ENCODE measurements at places on chromosomes 1 and 21.

GRCh38 chr1:52237430-52237829, 95.5 kb downstream of the ZFYVE9 start:
- DNase-seq, result no peak

DNA sequence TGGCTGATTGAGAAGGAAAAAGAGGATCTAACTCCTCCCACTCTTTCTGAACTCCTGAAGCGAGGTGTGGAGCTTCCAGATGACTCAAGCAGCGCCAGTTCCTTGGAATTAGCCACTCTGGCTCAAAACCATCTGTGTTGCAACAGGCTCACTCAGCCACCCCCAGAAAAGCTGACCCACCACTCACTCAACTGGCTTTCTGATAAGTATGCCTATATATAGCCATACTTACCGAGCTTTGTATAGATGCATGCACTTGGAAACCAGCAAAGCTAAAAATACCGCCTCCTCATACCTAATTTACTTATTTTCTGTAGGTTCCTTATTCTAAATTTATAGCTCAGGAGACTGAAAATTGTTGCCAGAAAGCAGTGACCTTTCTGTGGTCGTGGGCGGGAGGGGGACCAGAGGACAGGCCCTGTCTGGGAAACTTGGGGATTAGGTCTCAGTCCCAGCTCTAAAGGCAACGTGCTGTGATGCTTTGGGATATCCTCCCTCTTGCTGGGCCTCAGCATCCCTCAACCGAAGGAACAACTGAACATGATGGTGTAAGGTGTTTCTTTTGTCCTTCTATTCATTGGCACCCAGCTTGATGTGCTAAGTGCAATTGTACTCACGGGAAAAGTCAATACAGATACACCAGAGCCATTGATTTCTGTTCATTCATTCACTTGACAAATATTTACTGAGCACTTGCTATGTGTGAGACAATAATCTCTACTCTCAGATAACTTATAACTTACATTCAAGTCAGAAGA, 65.7 kb downstream of the NENF start:
- no peak for DNase-seq

DNA sequence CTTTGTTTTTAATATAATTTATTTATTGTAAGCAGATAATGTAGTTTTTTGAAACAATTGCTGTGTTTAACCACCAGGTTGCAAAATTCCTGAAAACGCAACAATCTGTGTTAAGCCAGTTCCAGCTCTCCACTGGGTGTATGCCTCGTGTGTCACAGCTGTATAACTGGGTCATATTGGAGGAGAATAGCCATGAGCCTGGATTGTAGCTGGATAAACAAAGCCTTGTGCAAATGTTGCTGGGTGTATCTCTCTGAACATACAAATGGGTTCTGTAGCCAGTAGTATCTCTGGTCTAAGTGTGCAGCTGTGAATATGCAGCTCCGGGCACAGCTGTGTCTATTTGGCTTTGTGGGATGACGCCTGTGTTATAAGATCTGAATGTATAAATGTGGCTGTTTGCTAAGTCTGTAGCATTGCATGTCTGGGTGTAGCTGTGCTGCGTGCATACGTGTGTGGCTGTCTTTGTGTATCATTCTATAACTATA, 2.8 kb downstream of the TCEA3 start:
- no peak for DNase-seq

DNA sequence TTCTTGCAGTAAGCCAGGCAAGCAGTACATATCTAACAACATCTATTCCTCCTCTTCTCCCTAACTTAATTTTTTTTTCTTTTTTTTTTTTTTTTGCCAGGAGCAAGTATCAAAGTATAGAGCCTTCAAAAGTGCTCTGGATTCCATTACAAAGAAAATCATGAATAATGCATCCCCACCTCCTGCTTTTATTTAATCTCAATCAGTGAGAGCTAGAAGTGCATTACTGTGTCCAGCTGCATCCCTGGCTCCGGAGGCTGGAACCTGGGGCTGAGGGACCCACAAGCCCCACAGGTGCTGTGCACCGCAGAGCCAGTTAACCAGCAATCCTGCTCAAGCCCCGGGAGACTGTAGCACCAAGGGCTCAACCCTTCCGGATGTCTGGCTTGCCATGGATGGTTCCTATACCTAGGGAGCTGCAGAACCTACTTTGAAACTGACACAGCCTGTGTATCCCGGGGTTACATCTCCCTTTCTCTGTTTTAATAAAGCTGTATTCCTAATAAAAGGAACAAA, 455.9 kb upstream of the RUNX1 start:
- DNase-seq, result no peak

DNA sequence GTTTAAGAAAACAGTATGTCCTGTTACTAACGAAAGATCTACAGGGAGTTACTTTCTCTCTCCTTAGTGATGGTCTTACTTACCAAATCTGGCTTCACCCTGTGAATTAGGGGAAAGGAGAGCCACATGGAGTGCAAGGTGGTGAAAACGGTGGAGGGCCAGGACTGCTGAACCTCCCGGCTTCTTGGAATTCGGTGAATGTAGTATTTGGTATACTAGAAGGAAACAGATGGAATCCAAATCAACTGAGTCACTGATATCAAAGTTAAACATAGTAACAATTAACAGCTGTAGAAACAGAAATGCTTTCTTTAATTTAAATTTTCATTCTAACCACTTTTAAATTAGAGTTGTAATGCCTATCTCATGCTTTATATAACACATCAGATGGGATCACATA, 45.7 kb downstream of the ALG14 start:
- no peak for DNase-seq

GRCh38 chr1:9714257-9714718, 62.8 kb downstream of the PIK3CD start:
- DNase-seq, result no peak

GRCh38 chr1:147539122-147539575, 2.2 kb upstream of the BCL9 start:
- DNase-seq, result no peak

- no peak for DNase-seq
Observed at GRCh38 chr1:232452117-232452516, 177.8 kb downstream of the SIPA1L2 start.

DNA sequence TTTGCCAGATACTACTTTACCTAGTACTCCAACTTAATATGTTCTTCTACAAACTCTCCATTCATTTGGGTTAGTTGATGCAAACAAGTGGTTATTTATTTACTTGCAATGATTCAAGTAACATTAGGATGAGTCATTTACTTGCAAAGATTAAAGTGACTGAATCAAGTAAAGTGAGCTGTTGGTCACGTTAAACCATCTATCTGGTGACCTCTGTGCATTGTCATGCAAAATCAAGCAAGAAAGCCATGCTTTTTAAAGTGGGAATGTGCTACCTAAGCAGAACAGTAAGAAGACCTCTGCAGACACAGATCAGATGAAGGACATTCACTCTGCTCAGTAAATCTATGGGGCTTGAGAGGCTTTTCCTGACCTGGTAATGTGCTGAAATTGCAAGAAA, 254.7 kb downstream of the LRRIQ3 start:
- DNase-seq, result no peak

DNA sequence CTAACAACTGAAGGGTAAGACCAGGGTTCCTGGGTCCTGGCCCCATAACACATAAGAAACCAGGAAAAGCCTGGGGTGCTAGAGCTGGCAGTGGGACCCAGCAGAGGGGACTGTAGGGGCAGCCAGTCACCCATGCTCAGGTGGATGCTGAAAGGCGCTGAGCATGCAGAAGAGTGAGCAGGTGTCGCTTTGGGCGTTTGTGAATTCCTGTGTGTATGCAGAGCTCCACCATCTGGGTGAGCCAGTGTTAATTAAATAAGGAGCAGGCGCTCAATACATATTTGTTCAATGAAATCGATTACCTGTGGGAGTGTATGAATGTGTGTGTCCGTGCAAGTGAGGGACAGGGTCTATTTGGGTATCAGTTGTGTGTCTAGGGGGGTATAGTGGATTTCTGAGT, 499 bp downstream of the C1QA start:
- no peak for DNase-seq

DNA sequence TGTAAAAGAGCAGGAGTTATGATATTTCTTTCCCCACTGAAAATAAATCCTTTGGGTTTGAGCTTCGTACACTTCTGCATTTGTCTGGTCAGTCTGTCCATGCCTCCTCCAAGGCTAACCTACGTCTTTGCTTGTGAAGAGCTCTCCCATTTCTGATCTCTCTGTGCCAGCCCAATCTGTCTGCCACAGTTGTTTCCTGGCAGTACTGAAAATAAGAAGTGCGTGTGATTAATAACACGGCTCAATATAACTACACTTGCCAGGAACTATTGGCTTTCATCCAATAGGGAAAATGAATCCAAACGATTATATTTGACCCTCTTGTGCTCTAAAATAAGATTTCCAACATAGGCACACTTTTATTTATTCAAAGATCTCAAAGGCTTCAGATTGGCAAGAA, 19.2 kb upstream of the COL24A1 start:
- DNase-seq, result no peak

GRCh38 chr1:86447198-86447790, 21.4 kb upstream of the CLCA1 start:
- DNase-seq, result no peak

DNA sequence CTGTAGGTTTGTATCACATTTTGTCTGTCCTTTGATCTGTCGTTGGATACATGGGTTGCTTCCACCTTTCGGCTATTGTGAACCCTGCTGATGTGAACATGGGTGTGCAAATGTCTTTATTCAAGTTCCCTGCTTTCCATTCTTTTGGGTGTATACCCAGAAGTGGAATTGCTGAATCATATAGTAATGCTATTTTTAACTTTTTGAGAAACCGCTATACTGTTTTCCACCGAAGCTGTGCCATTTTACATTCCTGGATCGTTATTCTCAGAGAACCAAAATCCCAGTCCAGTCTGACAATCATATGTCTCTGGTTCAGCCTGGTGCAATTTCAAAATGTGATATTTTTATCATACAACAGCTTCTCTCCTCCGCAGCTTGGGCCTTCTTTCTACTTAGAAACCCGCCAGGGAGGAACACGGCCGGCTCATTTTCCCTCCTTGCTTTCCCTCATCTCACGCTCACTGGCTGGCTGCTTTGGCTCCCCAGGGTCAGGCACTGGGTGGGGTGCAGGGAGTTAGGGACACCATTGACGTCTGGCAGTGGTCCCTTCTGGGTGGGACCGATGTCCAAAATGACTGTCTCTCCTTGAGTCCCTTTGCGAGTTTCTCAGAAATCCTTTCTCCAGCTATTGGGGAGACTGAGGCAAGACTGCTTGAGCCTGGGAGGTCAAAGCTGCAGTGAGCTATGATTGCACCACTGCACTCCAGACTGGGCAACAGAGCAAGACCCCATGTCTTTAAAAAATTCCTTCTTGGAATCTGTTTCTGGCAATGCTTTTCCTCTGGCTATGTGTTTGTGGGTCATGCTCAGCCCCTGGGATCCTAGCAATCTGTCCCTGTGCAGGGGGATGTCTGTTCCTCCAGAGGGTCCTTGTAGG, 73.5 kb upstream of the AKT3 start:
- no peak for DNase-seq

DNA sequence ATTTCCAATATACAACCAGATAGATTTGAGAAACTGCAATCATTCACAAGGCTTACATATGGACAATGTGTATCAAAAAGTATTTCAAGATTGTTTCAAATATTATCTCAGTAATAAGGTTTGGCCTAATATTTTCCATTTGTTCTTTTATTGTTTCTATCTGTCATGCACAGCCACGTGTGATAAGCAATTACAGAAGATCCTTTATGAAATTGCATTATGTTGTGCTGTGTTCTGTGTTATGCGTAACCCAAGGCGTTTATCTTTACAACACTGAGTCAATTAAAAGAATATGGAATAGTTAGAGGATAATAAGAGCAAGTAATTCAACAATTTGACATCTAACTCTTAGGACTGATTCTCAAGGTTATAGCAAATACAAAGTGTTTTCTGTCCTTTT, 1009.3 kb upstream of the PRMT6 start:
- no peak for DNase-seq

DNA sequence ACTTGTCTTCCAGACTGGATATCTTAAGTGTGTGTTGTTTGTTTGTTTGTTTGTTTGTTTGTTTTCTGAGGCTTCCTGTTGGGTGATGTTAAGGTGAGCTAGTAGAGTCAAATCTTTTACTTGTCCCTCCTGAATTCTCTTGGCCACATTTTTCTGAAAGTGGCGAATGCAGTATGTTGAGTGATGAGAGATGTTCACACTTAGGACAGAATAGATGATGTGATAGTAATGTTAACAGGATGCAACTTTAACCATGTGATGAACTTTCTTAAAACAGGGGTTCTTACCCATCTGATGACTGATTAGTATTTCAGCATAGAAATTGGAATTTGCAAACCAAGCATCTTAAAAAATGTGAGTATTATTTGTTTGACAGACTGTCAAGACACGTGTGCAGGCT, 40.2 kb downstream of the LMO4 start:
- DNase-seq, result no peak

- no peak for DNase-seq
Observed at GRCh38 chr1:77218477-77219165, 609 bp downstream of the PIGK start.

- no peak for DNase-seq
Observed at GRCh38 chr1:182444497-182444896, 5.4 kb upstream of the RGSL1 start.

DNA sequence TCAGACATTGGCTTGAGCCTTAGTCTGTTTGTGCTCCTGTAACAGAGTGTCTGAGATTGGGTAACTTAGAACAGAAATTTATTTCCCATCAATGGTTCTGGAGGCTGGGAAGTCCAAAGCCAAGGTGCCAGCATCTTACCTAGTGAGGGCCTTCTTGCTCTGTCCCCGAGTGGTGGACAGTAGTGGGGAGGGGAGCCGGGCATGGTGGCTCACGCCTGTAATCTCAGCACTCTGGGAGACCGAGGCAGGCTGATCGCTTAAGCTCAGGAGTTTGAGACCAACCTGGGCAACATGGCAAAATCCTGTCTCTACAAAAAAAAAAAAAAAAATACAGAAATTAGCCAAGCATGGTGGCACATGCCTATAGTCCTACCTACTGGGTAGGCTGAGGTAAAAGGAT, 336.5 kb upstream of the VAMP3 start:
- DNase-seq, result no peak

GRCh38 chr21:45969921-45970673, 11.5 kb upstream of the COL6A1 start:
- no peak for DNase-seq

- DNase-seq, result no peak
Observed at GRCh38 chr1:68141071-68142021, 90.9 kb upstream of the DIRAS3 start.

DNA sequence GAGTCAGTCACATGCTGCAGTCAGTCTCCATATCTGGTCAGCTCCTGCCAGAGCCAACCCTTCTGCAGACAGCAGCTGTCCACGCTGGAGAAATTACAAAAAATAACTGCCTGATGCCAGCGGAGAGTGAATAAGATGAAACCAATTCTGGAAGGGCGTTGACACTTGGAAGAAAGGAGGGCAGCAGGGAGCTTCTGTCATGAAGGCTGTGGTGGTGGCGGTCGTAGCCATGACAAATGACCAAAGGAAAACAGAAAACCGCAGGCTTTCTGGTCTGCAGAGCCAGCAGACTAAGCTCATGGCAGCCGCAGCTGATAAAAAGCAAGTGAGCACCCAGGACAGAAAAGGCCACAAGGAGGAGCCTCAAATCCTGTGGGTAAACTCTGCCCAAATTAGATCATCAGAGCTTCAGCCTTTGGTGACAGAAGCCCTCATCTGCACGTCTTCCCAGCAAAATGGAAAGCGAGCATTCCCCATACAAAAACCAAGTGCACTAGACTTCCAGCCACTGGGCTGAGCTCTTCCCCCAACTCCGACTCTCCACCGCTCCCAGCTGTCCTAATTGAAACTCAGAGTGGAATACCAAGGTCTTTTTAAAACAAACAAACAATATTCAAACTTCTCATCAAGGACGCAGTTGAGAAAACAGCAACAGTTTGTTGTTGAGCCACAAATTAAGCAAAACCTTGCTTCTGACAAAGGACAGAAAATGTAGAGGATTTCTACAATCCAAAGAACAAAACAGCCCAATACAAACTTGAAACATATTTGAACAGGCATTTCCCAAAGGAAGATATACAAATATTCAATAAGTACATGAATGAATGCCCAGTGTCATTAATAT, 28.7 kb downstream of the RSPH1 start:
- DNase-seq, result no peak

All from stimulated activated CD4-positive, alpha-beta T cell treated with anti-CD3 and anti-CD28 coated beads, TNF-alpha, amount 100 ng/mL, for 1 hour (primary cell).